Right cardiac atrium (tissue), 5 donors: ENCODE measurements at places on chromosomes 5 and 9.
A peak's percentile ranks its signal among the peaks of the same experiment; 100 is the strongest.

DNA sequence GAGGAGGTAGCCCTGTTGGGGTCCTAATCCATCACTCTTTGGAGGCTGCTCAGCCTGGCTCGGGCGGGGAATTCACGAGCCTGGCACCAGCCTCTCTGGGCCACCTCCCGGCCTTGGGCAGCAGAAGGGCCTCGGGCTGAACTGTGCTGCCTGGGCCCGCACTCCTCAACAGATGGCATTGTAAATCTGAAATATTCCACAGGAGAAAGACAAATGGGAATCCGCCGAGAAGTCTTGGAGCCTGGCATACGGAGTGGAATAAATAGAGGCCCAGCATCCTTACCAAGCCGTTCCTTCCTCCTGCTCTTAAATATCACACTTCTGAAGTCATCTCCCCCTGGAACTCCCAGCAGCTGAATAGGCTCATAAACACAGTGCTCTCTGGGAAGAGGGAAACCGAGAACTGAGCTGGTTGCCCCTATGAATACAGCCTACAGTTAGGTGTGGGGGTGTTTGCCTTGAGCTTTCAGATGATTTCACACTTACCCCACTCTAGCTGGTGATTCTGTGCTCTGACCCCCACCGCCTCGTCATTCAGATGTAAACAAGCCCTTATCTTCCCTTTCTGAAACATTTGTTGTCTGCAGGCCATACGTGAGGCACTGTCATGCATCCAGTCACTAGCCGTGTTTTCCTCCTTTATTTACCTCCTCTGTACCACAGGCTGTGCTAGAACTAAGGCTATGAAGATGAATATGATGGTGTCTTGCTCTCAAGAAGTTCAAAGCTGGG, 455.0 kb upstream of the CLINT1 start:
- DNase-seq = no peak

DNA sequence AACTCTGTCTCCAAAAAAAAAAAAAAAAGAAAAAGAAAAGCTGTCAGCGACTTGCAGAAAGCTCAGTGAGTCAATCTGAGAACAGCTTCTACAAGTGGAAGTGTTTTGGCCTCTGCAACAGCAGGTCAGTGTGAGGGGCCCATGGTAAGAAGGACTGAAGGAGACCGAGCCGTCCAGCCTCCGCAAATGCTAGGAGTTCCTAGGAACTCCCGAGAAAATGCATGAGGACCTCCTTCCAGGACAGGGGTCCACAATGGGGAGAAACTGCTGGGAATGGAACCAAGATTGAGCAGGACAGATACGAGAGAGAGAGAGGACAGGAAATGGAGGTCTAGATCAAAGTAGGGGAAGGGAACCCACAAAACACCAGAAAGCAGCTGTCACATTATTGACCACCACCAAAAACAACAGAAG, 180.5 kb downstream of the CRB2 start:
- DNase-seq = no peak

- DNase-seq = no peak
Measured at GRCh38 chr9:81893929-81894328, 34.3 kb upstream of the SPATA31D4 start.

DNA sequence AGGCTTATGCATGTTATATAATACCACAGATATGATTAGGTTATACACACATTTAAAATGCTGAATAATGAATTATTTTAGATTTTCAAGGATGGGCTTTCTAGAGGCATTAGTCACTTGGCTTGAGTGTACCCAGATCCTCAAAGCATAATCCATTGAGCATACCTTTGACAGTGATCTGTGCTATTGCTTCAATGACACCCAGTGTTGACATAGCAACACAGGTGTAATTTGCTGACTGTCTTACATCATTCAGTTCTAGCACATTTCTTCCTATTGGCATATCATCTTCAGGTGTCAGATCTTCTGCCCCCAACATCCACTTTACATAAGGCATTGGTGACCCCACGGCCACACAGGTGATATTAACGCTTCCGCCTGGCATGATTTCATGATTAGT, 721.5 kb upstream of the DMAC1 start:
- DNase-seq = no peak

DNA sequence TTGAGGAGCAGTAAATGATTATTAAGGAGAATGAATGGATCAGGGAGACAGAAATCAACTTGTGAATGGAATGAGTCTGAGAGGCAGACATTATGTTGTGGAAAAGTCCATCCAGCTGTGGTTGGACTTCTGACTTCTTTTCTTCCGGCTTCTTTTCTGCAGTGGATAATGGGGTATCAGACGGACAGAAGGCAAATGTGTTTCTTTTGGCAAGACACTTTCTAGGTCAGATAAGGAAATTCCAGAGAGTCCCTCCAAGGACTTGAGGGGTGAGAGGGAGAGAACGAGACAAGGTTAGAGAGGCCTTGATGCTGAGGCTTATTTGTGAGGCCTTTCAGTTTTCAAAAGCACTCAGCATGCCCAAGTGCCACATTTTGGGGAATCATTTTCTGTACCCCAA, 17.1 kb upstream of the GRHPR start:
- no peak for DNase-seq

DNA sequence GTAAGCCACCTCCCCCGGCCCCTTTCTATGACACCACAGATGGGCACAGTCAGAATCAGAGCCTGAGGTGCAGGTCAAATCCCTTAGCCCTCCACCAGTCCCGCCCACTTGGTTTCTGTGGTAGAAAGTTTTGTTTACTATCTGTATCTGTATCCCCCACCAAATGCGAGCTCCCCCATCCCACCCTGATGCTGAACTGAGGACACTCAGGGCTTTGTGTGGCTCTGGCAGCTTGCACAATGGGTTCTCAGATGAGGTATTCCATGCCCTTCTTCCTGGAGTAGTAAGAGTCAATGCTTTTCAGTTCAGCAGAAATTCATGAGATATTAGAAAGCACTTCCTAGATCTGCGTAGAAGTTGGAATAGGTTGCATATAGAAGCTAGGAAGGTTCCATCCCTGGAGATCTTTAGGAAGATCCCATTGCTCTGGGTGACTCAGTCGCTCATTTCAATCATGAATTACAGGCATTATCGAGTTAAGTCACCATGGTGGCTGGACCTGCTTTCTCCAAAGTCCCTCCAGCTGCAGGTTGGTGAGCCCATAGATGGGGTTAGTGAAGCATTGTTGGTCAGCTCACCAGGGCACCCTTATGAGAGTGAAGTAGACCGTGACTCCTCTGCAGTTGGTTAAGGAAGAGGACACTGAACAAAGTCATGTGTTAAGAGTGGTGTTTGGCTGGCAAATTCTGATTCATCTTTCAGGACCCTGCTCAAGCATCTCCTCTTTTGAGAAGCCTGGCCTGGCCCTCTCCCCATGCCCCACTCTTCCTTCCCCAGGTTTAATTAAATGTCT, 10.6 kb upstream of the KCNIP1 start:
- no peak for DNase-seq

DNA sequence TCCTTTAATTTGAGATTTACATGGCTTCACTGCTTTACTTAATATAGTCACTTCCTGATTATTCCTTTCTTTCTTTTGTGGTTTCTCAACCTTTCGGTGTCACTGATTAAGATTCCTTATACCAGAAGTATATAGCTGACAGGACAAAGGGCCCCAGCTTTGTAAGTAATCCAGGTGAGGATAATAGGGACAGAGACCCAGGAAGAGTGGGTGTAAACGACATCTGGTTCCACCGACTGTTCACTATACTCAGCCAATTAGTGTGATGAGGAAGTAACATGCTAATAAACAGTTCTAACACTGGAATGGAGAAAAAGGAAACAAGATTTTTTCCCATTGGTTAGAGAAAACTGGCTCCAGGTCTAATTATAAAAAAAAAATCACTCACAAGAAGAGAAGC, 286.3 kb upstream of the EFNA5 start:
- DNase-seq = no peak

DNA sequence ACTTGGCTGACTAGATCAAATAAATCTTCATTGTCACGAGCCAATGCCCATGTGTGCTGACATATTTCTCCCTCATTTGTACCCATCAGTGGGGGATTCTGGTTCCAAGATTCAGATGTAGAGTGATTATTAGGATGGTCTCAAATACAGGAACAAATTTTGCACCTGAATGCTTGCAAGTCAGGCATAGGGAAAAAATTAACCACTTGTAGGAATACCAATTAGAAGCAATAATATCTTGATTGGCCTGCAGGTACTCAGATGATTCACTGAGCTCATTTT, 69.5 kb downstream of the DMAC1 start:
- DNase-seq = no peak

GRCh38 chr9:133163504-133164172, at the start of gene GBGT1:
TSS of gene GBGT1 (minus strand) at chr9:133163914. CDS start at chr9:133162412, 1,502 bp downstream.
- DNase-seq = peak; percentile 93

DNA sequence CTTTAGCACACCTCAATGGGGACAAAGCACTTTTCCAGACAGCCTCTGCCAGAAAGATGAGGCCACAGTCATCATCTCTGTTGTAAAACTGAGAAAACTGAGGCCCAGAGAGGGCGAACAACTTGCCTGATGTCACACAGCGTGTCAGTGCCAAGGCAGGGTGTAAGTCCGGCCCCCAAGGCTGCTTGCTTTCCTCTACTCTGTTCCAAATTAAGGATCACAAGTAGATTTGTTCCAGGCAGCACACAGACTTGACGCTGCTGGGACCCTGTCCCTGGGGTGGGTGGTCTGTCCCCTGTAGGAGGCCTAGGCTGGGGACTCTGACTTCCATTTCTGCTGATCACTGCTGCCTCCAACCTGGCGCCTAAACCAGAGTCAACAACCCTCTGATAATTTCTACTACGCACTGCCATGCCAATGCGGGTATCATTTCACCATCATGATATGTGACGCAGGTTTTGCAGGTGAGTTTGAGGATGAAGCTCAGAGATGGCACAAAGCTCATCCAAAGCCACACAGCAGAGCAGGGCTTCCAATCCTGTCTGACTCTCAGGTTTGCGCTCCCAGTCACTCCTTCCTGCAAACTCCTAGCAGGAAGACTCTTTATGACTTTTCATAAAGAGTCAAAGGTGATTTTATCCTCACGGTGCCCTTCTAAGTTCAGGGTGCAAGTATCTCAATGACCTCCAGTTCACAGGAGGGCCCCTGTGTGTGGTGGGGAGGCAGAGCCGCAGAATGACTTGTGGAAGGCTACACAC, 13.5 kb upstream of the RALGDS start:
- DNase-seq = no peak

DNA sequence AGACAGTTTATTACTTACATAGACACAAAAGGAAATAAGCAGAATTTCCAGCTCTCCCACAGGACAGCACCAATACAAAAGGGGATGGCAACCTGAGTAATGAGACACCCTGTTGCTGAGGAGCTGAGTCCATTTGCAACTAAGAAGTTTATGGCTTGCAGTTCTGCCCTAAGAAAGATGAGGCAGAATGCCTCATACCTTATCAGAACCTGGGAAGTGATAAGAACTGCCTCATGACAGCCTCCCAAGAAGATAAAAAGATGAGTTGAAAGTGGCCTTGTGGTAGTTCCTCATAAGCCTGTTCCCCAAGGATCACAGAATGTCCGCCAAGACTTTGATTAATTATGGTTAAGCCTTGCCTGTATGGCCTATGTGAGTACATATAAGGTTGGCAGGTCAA, 41.7 kb downstream of the ZMAT2 start:
- no peak for DNase-seq

DNA sequence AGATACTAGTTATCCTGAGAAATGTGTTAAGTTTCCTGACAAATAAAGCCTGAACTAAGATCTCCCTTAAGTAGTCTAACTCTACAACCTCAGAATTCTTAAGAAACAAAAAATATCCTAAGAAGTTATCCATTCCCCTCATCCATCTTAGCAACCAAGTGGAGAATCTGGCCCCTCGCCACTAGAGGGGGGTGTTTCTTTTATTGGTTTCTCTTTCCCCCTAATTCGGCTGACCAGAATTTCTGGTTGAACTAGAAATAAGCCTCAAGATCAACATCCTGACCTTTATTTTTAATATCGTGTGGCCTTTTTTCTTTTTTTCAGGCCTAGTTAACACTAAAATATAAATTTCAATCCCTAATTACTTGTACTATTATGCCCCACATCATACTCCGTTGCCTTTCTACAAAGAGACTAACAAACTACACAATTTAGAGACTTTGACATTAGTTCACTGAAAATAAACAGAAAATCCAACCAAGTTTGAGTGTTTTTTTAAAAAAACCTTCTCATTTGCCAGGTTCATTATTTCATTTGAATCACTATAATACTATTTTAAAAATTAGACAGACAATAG, 14.3 kb upstream of the NR4A3 start:
- DNase-seq = peak; percentile 67

DNA sequence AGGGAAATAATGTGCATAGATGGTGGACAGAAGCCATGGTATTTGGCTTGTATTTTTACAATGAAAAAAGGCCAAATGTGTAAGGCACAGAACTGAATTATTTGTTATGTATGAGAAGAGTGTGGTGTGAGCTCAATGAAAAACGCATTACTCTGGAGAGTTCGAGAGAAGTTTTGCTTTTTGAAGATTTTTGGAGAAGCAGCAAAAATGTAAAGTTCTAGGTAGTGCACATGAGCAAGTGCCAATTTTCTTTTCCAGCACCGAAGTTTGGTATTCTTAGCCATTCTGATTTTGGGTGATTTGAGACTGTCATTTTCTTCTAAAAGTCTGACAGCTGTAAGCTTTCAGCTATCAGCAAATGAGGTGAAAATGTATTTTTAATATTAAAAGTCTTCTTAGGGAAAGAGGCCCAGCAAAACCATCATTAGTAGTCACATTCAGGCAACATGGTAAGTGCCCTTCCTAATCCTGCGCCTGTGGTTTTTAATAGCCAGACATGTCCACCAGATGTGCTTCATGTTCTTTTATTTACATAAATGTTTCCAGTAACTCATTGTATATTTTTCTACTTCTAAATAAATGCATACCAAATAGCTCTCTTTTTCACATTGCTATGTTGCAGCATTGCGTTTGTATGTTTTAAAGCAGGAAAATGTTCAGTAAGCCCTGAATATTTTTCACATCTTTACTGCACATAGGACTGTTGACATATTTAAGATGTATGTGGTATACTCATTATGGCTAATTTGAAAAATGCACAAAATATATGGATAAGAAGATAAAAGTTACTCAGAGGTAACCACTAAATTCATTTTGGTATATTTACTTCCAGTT, 50.4 kb downstream of the RASGRF2 start:
- no peak for DNase-seq

- DNase-seq = no peak
Measured at GRCh38 chr5:171433352-171433698, 13.9 kb downstream of the FGF18 start.

GRCh38 chr5:66830636-66831035, 234.4 kb downstream of the MAST4 start:
- DNase-seq = no peak

DNA sequence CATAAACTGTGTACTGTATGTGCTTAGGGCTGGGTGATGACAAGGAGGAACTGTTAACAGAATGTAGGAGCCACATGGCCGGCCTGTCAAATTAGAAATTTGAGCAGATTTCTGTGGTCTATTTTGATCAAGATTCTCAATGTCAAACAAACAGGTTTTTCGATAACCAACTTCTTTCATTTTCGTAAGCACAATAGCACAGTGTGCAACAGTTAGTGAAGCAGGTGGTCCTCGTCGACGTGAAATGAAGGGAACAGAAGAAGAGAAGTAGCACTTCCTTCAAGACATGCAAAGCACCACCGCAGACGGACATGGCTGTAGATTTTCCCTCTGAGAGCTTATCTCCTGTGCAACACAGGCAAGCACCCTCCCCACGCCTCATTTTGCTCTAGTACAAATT, 252.1 kb downstream of the CRB2 start:
- no peak for DNase-seq

- peak; percentile 65 for DNase-seq
Measured at GRCh38 chr5:157994906-157995519, 136.1 kb upstream of the CLINT1 start.
